NCI-H1694 (cell line): ENCODE measurements at places on chromosomes 3 and 15.

- DNase-seq: no peak
Measured at GRCh38 chr3:134704556-134704955, 53.7 kb upstream of the KY start.

GRCh38 chr15:58407236-58407775, 24.5 kb upstream of the LIPC start:
- DNase-seq: no peak

- DNase-seq: no peak
Measured at GRCh38 chr3:185658504-185658912, 72.4 kb downstream of the SENP2 start.

DNA sequence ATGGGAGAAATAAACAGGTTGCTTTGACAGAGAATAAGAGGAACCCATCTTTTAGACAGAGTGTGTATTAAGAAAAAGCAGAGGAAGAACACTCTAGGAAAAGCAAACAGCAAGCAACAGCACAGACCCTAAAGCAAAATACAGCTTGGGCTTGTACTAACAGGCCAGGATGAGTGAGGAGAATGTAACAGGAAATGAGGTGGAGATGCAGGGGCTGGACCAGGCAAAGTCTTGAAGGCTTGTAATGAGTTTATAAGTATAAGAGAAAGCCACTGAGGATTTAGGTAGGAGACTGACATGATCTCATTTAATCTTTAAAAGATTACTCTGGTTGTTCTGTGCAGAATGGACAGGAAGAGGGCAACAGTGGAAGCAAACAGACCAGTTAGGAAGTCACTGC, 4.9 kb downstream of the UBR1 start:
- no peak for DNase-seq

DNA sequence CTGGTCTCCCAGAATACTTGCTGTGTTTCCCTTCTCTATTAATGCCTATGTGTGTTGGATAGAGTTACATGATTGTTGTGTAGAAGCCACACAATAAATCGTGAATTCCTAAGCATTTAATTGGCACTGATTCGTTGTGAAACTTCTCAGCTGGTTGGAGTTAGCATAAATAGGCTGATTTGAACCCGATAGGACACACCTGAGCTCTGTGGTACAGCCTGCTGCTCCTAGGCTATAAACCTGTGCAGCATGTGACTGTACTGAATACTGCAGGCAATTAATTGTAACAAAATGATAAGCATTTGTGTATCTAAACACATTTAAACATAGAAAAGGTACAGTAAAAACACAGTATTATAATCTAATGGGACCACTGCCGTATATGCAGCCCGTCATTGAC, 4.9 kb downstream of the ACAD11 start:
- no peak for DNase-seq

- DNase-seq: no peak
Measured at GRCh38 chr3:72161881-72162595, 377.1 kb upstream of the PROK2 start.

DNA sequence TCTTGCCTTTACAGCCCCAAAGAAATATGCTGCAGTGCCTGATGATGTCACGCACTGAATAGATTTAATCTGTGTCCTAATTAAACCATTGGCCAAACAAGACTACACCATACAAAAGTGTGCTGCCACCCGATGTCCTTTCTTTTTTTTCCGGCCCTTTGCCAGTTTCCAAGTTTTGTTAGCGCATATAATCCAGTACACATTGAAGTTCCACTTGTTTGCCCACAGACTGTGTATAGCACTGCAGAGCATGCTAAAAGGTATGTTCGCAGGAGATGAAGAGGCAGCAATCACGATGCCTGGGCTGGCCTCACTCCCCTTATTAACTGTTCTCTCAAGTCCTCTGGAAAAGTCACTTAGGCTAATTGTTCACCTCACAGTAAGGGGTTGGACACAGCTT, 26.8 kb downstream of the MRPS25 start:
- no peak for DNase-seq

- no peak for DNase-seq
Measured at GRCh38 chr15:95975212-95975611, 355.3 kb upstream of the NR2F2 start.

- DNase-seq: no peak
Measured at GRCh38 chr3:87247430-87247773, 20.3 kb downstream of the CHMP2B start.

DNA sequence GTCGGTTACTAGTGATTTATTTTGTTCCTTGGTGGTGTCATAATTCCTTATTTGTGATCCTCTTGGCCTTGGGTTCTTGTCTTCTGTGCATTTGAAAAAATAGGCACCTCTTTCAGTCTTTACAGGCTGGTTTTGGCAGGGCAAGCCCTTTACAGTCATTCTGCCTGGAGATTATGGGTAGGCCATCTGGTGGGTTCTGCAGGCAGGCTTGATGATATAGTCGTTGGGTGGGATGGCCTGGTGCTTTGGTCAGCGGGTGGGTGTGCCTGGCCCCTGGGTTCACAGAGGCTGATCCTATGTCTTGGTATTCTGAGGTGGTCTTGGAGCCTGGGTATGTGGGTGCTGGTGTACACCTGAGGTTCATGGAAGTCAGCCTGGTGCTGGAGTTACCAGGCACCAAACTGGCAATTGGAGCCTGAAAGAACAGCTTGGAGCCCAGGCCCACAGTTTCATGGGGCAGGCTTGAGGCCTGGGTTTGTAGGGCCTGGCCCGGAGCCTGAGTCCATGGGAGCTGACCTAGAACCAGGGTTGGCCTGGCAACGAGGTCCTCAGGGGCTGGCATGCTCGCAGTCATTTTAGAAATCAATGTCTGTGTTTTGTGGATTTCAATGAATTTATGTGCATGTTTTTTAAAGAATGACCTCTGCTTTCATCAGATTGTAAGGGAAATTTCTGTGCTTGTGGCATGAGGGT, 63.3 kb downstream of the DOCK3 start:
- DNase-seq: no peak

GRCh38 chr15:78708713-78709260, 67.8 kb upstream of the CHRNB4 start:
- DNase-seq: no peak

DNA sequence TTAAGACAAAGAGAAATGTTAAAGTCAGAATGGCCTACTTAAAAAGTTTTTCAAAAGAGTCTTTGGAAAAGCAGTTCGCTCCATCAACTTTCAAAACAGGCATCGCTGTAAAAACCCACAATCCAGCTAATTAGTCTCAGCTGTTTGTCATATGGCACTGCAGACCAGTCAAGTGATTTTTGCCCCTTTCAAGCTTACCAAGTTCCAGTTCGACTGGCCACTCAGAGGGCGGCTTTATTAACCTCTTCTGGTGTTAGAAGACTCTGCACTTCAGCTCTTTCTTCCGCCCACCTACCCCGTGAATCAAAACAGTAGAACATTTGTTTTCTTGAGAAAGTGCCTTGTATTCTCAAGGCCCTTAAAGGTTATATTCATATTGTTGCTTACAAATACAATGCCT, 19.3 kb downstream of the RAB27A start:
- DNase-seq: no peak

DNA sequence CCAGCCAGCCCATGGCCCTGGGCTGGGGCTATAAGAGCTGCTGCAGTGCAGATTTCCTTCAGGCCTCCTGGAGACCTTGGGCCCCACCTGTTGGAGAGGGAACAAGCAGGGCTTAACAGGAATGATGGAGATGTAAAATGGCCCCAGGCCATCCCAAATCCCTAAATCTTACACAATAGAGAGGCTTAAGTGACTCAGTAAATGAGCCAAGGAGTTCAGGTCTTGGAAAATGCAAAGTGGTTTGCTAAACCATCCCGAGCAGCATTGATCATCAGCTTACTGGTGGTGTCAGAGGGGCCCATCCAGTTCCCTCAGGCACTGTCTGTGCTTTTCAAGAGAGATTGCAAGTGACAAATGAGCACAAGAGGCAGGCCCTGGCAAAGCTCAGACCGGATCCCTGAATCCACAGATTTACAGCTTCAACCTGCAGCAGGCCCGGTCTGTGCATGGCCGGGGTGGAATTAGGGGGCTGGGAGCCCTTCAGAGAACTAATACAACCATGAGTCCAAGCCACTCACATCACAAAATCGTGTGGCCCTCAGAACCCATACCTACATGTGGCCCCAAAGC, 325.4 kb downstream of the UACA start:
- DNase-seq: no peak

- no peak for DNase-seq
Measured at GRCh38 chr15:58163985-58164384, 25.8 kb downstream of the AQP9 start.

GRCh38 chr3:169628567-169628966, 34.9 kb downstream of the MECOM start:
- no peak for DNase-seq

DNA sequence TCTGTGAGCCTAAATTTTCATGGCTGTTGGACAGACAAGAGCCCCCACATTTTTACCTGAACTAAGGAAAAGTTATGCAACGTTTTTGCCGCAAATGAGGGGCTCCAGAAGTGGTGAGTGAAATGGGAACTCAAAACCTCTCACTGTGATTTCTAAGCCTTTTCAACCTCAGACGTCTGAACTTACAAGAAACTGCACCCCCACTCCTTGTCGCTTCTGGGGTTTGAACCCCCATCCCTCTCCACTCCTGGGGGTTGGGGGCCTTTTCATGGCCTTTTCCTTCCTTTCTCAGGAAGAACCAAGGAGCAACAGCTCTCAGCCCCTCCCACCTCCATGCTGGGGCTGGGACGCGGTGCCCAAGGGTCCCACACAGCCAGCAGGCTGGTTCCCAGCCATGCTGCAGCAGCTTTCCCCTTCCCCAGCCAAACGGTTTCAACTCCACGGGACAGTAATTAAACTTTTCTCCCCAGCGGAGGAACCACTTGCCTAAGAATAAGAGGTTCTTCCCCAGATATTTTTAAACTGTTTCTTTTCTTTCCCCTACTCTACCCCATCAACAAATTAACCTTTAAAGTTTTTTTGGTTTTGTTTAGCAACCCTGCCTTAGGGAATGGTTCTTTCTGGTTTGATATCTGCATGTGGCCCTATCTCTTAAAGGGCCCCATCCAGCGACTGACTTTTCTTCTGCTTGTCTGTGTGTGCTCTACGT, 387.6 kb upstream of the CBLB start:
- DNase-seq: no peak

- no peak for DNase-seq
Measured at GRCh38 chr3:172047567-172048115, 8.3 kb downstream of the FNDC3B start.

- DNase-seq: no peak
Measured at GRCh38 chr3:185701611-185702261, 115.6 kb downstream of the SENP2 start.

- no peak for DNase-seq
Measured at GRCh38 chr3:134404366-134404885, 30.2 kb upstream of the AMOTL2 start.

DNA sequence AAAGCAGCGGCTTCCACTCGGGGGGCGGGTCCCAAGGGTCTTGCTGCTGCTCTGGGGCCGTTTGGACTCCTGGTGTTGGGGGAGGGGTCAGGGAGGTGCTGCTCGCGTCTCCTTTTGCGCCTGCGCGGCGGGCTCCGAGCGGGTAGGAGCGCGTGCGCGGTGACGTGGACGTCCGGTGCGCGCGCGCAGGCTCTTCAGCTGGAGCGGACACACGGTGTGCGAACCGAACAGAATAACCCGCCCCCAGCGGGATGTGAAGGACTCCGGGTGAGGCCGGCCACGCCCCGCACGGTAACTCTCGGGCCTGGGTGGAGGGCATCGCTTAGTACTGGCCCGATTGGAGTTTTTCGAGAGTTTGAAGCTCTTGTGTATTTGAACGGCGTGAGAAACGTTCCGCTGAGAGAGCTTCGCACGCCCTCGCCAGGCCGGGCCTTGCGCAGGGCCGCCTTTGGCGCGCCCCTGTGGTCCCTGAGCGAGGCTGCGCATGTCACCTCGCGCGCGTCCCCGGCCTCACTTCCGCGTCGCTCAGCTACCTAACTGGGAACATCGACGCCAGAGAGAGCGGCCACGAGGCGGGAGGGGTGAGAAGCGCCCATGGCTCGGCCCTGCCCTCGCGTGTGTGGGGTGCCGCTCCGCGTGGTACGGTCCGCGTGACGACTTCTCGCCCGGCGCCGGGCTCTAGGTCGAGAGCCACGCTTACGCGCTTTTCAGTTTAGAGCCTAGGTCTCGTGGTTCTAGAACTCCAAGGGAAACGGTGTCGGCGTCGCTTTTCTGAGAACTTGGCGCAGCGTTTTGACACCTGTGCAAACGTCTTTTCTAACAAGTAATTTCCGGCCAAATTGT, at the start of gene MGA:
Gene MGA (plus strand): TSS at position 171 of the 843 bp plus-strand sequence.
- DNase-seq: peak; percentile 47

DNA sequence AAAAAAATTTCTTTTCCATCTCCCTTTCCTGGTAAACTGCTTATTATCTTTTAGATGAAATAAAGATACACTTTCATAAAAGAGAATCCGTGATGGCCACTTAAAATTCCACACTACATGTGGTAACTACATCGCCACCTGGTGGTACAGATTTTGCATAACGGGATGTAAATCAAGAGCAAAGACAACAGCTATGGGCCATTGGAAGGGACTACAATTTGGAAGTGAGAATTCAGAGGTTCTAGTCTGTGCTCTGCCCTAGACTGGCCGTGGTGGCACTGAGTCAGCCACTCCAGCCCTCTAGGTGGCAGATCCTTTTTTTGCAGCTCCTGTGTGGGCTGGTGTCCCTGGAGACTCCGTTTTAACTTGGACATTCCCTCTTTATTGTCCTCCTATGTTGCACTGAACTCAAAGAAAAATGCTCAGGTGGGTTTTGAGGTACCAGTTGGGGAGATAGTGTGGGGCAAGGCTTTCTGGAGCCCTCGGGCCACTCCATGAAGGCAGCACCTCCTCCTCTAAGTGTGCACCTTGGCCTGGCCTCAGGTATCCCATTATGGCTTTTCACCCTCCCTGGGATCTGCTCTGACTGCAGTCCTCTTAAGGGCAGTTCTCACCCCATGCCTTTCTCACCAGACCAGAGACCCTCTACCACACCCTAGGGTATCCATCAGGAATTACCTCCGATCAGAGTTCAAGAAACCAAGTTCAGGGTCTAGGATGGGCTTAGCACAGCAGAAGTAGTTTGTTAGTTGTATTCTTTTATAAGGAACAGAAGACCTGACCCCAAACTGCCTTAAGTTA, 54.9 kb downstream of the SPSB4 start:
- peak; percentile 89 for DNase-seq
